ENCODE measurements at places on chromosomes 13 and 19.

- DNase-seq: no peak
Measured at GRCh38 chr13:95301968-95302393, 730 bp upstream of the ABCC4 start.

GRCh38 chr19:13803038-13803437, 7.8 kb downstream of the ZSWIM4 start:
- no peak for DNase-seq

DNA sequence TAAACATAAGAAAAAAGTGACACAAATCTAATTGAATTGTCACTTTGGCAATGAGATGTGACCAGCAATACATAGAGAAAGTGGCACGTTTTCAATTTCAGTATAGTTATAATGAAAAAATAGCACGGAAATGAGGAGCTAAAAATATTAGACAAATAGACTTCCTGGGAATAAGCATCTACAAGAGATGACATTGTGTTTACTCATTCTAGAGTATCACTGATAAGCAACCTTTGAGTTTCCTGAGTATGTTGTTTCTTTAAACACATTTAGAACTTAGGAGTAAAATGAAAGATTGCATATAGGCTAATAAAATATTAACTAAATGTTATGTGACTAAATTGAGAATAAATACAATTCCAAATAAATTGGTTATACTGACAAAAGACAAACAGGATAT, 207.1 kb upstream of the SLITRK6 start:
- no peak for DNase-seq

DNA sequence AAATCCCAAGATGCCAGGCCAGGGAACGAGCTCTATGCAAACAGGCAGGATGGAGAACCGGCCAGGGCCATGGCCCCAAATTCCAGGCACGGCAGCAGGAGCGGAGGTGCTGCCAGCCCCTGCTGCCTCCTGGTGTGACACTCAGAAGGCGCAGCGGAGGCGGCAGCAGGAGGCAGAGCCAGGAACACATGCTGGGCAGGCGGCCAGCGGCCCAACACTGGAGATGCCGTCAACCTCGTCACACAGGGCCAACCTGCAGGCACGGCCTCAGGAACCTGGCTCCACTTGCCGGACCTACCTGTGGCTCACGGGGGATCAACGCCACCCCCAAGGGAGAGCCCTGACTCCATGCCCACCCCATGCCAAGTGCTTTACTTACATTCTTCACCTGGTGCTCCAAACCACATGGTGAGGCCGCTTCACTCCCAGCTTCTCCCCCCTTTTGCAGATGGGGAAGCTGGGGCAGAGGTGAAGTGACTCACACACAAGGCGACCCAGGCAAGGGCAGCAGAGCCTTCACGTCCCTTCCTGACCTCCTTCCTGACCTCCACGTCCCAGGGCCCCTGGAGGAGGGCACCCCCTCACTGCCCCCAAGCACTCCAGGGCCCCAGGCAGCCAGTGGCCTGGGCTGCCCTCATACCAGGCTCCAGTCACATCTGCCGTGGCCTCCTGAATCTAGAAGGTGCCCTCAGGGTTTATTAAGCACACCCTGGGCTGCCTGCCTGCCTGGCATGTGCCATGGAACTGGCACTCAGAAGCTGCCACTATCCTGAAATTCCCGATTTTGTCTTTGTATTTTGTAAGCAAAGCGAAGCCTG, 43.5 kb downstream of the GGACT start:
- DNase-seq: no peak

GRCh38 chr19:53977991-53978731, 13.3 kb upstream of the CACNG6 start:
- peak; percentile 84 for DNase-seq

DNA sequence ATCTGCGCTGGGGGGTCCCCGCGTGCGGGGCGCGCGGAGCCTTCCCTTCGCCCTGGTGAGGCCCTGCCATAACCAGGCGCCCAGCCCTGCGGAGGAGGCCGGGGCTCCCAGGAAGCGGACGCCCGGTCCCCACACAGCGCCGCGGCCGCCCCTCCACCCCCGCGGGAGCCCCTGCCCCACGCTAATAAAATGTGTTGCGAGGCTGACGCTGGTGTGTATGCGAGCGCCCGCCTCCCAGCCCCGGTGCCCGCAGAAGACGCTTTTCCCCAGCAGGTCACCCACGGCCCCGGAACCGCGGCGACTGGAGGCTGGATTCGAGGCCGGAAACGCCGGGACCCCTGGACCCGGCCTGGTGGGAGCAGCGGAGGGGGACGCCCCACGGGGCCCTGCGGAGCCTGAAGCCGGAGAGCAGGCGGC, 12.1 kb upstream of the CDC34 start:
- no peak for DNase-seq

GRCh38 chr13:95267662-95268342, 33.4 kb downstream of the ABCC4 start:
- DNase-seq: peak; percentile 61

DNA sequence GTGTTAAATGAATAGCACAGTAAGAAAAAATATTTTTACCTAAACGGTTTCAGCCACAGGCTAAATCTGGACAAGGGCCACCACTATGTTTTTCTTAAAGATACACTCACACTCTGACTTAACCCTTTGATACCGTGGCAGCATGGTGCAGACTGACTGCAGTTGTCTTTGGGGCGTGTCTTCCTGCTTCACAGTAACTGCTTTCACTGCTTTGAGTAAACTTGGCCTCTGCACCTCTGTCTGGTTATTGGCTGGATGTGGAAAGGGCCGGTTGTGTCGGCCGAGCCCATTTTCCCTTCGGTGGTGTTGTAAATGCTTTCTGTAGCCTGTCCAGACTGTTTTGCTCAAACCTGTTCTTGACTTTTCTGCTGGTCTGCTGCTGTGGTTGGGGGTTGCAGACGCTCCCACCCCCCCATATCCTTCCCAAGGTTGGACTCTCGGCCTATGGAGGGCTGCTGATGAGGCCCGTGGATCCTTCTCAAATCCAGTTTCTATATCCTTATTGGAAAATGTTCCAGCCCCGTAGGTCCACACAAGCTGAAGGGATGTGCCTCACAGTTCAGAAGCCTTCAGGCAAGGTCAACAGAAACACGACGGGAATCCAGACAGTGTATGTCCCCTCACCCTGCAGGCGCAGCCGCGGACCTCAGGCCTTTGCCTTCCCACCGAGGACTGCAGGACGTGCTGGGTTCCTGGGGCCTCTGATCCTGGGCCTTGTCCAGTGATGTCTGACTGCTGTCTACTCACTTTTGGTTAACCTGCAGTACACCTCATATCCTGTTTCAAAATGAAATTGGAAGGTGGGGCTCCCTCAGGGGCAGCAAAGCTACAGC, 90.2 kb upstream of the RNF113B start:
- peak; percentile 49 for DNase-seq

DNA sequence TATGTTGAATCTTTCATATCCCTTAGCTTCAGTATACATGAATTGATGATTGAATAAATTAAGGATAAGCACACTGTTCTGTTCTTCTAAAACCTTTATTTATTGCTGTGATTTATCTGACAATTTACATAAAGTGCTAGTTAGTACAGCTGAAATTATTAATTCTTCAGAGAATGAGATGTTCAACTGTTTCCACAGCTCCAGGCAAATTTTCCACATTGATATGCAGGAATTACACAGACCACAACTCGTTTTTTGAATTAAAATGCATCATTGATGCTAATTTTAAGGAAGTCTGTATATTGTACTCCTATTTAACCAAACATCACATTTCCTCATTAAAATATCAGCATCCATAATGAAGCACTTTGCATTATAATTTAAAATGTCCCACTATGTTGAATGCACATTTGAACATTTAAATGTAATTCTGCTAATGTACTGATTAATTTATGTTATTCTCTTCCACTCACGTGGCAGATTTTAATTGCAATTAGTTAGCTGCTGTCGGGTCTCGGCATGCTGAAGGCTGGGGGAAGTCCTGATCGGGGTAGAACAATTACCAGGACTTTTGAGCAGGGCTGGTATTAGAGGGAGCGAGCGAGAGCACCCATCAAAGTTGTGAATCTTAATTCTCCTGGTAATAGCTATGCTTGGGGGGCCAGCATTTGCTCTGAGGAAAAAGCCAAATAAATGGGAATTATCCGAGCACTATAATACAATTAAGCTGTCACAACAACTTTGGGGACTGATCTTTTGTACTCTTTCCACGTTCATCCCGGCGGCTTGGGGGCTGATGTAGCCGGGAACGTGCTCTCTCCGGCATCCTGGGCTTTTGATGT, 136.7 kb upstream of the TMTC4 start:
- no peak for DNase-seq

DNA sequence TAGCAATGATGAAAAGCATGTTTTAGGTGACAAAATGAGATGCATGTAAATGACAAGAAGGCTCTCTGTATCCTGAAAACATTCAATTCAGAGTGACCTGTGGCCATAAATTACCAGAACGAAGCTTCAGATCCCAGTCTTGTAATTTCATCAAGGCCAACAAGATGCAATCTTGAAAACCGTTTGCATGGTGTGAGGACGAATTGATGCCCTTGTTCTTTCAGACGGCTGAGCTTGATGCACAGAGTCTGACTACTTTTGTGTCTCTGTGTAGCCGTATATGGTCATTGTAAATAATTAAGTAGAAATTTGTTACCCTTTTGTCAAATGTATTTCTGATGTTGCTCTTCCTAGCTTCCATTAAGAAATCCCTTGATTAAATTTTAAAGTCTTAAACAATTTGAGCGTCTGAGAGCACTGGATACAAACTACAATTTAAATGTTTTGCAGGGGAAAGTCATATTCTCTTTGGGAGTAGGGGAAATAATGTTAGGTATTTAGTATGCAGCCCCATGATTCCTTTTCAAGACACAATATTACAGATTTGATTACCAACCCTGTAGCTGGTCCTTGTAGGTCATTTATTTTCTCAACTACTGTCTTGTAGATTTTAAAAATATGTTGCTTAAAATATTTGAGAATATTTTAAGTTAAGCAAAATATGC, 125.8 kb upstream of the PCDH9 start:
- DNase-seq: no peak

DNA sequence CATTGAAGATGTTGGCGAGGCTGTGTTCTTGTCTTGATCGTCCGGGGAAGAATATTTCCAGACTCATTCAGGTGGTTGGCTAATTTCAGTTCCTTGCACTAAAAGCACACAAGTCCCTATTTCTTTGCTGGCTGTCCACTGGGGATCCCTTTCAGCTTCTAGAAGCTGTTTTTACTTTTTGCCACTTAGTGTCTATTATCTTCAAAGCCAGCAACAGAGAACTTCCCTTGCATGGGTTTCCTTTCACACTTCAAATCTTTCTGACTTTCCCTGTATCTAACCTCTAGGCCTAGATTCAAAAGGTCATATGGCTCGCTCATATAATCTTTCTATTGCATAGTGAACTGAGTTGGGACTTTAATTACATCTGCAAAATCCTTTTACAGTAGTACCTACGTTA, 215.3 kb upstream of the PCDH9 start:
- DNase-seq: no peak

GRCh38 chr19:16896146-16897028, 7.6 kb downstream of the F2RL3 start:
- DNase-seq: no peak

DNA sequence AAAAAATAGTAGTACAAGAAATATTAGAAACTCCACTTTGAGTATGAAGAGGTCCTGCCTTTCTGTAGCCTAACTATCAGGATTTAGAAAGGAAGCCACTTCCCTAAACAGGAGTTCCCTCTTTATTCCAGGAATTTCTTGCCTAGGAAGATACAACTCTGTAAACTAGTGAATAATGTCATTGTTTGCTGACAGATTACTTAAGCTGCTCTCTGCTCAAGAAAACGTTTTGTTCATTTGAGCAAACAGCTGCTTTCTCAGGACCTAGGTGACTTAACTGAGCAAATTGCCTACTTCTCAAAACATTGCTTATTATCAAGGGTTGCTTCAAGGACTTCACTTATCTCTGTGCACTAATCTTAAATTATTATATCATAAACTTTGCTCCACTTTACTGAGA, 1419.4 kb upstream of the SLC10A2 start:
- DNase-seq: no peak

GRCh38 chr13:61045251-61045650, 370.4 kb downstream of the PCDH20 start:
- DNase-seq: no peak

GRCh38 chr19:15234431-15235130, 2.3 kb upstream of the EPHX3 start:
- no peak for DNase-seq

DNA sequence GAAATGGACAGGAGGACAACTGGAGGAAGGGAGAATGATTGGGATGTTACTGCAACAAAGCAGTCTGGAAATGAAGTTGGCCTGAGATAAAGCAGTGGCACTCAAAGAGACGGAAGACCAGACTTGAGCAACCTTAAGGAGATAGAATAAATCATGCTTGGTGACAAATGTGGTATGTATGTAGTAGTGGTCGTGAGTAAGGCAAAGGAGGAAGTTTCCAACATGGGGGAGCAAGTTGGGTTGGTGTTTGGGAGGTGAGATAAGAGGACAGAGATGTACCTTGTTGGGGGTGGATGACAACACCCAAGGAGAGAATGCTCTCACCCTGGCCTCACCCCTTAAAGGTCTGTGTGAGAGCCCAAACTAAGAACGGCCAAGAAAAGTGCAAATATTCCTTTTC, 420.5 kb downstream of the DIAPH3 start:
- no peak for DNase-seq
